ENCODE measurements at places on chromosomes 4 and X. TPM values are rescaled to one million over a fixed set of nuclear protein-coding genes. Genes with fewer than 3 reads are reported as not detected.
A peak's percentile ranks its signal among the peaks of the same experiment; 100 is the strongest.

- no peak for DNase-seq
Observed at GRCh38 chr4:121377076-121377475, 3.7 kb downstream of the QRFPR start.

GRCh38 chr4:54237770-54238169 is 8.7 kb downstream of the PDGFRA start:
- no peak for DNase-seq

DNA sequence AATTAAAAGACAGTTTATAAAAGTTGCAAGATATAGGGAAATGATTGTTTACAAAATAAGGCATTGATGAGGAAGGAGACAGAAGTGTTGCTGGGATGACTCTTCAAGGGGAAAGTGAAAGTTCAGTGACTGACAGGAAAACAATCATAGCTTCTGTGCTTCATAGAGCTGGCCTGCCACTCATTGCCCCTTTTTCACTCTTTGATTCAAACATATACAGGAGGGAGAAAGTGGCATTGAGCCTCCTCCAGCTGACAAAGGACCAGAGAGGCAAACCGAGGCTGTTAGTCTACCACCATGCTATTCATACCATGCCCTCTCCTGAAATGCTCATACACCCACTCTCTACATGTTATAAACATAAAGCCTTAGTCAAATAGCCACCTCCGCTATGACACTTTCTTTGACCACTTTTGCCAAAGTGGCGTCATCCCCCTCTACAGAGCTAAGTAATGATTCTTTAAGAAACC is 79.2 kb upstream of the ATOH1 start:
- DNase-seq, result no peak

DNA sequence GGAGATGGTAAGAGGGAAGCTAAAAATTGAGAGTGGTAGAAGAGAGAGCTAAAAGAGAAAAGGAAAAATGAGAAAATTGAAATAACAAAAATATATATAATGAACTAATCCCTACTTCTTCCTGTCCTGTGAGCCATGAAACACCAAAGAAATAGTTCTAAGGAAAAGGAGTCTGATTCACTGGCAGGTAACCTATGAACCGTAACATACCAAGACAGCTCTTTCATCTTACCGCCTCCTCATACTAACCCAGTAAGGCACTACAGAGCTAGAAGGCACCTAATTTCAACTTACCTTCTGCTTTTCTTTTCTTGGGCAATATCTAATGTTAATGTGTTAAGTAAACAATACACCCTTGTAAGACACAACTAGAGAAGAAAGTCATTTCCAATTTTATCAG is 297.7 kb upstream of the DIAPH2 start:
- DNase-seq, result no peak

GPR173 gene
- polyA plus RNA-seq, result not detected

- no peak for DNase-seq
Observed at GRCh38 chr4:82521283-82521682, 40.5 kb downstream of the TMEM150C start.

INTS6L gene
- 0.30 TPM for polyA plus RNA-seq

DNA sequence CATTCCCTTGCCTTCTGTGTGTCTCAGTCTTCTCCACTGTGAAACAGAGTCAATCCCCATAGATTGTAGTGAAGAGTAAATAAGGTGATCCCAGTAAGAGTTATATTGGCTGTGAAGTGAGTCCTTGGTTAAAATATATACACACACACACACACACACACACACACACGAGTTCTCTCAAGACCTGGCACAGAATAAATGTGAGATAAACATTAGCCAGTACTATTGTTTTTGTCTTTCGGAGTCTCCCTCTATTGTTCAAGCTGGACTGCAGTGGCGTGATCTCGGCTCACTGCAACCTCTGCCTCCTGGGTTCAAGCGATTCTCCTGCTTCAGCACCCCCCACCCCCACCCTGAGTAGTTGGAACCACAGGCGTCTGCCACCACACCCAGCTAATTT is 44.8 kb upstream of the FAM156A start:
- DNase-seq, result no peak

DNA sequence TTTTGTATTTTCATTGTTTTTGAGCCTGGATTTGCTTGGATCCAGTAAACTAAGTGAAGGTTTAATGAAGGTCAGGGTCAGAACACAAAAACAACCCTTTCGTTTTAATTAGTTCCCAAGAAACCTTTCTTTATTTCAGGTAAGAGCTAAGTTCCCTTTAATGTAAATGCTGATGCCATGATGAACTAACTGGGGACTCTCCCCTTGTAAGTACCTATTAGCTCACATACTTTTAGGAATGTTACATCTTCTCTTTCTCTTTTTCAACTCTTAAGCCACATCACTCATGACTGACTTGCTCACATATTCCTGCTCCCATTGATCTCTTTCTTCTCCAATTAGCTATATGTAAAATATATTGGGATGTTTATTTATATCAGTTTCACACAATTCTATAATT is 673.1 kb upstream of the CPEB2 start:
- DNase-seq, result no peak

- DNase-seq, result no peak
Observed at GRCh38 chr4:124132161-124132560, 580.4 kb downstream of the ANKRD50 start.

GRCh38 chrX:155035688-155036087 is 9.0 kb downstream of the FUNDC2 start:
- no peak for DNase-seq

DNA sequence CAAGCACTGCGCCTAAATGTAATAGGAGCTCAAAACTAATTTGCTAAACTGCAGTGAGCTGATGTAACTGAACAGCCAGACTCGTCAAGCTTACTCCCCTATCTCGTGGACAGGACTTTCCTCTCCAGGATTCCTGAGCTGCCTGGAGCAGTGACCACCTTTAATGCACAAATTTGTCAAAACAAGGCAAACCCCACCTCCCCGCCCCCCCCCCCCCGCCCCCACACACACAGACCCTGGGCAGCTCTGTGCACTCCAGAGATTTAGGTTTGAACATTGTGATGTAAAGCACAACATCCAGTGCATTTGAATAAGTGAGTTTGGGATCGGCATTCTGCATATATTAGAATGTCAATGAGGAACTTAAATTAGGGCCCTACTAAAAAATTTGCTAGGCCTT is 77.7 kb upstream of the DHX15 start:
- no peak for DNase-seq

- DNase-seq, result no peak
Observed at GRCh38 chr4:95638920-95639501, 90.2 kb upstream of the UNC5C start.

- DNase-seq, result peak; percentile 3
Observed at GRCh38 chr4:124322234-124323065, 390.1 kb downstream of the ANKRD50 start.
